ENCODE measurements at places on chromosomes 3 and 15. TPM values are rescaled to one million over a fixed set of nuclear protein-coding genes. Genes with fewer than 3 reads are reported as not detected.

DNA sequence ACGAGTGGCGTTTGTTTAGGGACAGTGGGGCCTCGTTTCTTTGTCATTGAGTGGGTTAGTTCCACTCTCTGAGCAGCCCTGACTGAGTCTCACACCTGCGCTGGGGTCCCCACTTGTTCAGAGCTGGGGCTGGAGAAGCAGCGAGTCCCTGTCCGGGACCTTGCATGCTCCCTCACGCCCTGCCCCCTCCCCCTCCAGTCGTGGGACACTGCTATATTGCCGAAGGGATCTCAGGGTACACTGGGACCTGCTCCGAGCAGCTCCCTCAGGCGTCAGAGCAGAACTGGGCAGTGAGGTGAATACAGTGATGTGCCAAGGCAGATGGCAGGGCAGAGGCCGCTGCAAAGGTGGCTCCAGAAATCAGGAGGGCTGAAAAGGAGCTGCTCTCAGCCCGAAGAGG lies 59.9 kb upstream of the KLF13 start:
- no peak overlapping the region for H3K4me3 ChIP-seq
- no peak for DNase-seq
- no peaks in the 10 kb centered on the region for H3K36me3 ChIP-seq
- H3K4me1 ChIP-seq = no peaks in the 10 kb centered on the region
- H3K27me3 ChIP-seq = peaks cover 9% of the 10 kb centered on the region

- no peak overlapping the region for H3K4me3 ChIP-seq
- H3K36me3 ChIP-seq = no peaks in the 10 kb centered on the region
- no peak overlapping the region for H3K27ac ChIP-seq
- H3K27me3 ChIP-seq = no peaks in the 10 kb centered on the region
- DNase-seq = no peak
These were observed 56.5 kb downstream of the MCTP2 start for GRCh38 chr15:94287794-94288246.

Gene SLCO3A1
- 6.3 TPM for total RNA-seq

GRCh38 chr3:106457281-106458180 lies 588.7 kb upstream of the CBLB start:
- H3K4me1 ChIP-seq = peaks cover 17% of the 10 kb centered on the region
- no peak overlapping the region for H3K4me3 ChIP-seq
- no peak overlapping the region for H3K27ac ChIP-seq
- H3K36me3 ChIP-seq = no peaks in the 10 kb centered on the region

DNA sequence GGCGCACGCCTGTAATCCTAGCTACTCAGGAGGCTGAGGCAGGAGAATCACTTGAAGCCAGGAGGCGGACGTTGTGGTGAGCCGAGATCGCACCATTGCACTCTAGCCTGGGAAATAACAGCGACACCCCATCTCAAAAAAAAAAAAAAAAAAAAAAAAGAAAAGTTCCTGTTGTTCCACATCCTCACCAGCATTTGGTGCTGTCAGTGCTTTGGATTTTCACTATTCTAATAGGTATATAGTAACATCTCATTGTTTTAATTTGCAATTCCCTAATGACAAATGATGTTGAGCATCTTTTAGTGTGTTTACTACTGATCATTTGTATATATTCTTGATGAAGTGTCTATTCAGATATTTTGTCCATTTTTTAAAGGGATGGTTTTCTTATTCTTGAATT lies 24.6 kb downstream of the UBR1 start:
- no peak overlapping the region for H3K4me3 ChIP-seq
- H3K27ac ChIP-seq = no peak overlapping the region
- peaks cover 13% of the 10 kb centered on the region for H3K36me3 ChIP-seq
- no peak for DNase-seq

DNA sequence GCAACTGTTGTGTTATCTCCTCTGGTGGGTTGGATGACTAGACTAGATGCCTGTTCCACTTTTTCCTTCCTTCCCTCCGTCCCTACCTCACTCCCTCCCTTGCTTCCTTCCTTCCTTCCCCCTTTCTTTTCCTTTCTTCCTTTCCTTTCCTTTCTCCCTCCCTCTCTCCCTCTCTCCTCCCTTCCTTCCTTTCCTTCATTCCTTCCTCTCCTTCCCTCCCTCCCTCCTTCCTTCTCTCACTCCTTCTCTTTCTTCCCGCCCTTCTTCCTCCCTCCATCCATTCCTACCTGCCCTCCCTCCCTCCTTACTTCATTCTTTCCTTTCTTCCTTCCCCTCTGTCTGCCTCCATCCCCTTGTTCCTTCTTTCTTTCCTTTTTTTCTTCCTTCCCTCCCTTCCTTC lies 1045.3 kb downstream of the OTOL1 start:
- no peak for DNase-seq
- H3K36me3 ChIP-seq = no peaks in the 10 kb centered on the region
- no peaks in the 10 kb centered on the region for H3K27me3 ChIP-seq
- no peak overlapping the region for H3K4me3 ChIP-seq
- no peak overlapping the region for H3K27ac ChIP-seq
- no peaks in the 10 kb centered on the region for H3K4me1 ChIP-seq

- no peak for DNase-seq
- H3K27ac ChIP-seq = no peak overlapping the region
- no peaks in the 10 kb centered on the region for H3K27me3 ChIP-seq
- peaks cover 39% of the 10 kb centered on the region for H3K36me3 ChIP-seq
- H3K4me3 ChIP-seq = no peak overlapping the region
These were observed 64.3 kb upstream of the MELTF start for GRCh38 chr3:197093871-197094270.

Gene STXBP5L
- not detected for total RNA-seq

DNA sequence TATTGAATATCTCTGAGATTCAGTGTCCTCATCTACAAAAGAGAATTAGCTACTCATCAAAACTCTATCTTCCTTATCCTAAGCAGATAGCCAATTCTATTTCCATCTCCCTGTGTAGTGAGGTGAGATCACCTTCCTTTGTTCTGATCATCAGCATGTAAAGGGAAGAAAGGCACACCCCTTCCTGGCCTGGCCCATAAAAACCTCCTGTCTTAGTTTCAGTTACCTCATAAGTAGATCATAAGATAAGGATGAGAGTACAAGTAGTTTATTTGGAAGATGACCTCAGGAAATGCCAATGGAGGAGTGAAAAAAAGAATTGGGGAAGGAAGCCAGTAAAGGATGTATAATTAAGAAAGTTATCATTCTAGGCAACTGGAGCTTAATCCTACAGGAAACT lies 114.5 kb upstream of the GADL1 start:
- peak; percentile 63 for DNase-seq
- H3K27ac ChIP-seq = peak overlapping the region; percentile 58
- H3K4me1 ChIP-seq = peaks cover 77% of the 10 kb centered on the region
- no peaks in the 10 kb centered on the region for H3K27me3 ChIP-seq
- H3K4me3 ChIP-seq = no peak overlapping the region

DNA sequence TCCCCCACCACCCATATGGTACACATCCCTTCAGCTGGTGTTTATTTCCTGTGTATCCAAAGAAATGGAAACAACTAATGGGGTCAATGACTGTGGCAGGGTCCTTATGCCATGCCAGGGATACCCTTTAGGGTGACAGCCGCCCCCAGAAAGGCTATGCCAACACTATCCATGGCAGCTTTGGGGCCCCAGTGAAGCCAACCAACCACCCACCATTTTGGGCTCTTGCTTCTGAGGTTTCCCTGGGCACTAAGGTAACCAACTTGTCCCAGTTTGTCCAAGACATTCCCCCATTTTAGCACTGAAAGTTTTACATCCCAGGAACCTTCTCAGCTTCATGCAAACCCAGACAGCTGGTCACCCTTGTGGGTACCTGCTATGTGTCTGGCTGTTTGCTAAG lies 233.1 kb downstream of the VPS13C start:
- peaks cover 6% of the 10 kb centered on the region for H3K27me3 ChIP-seq
- no peak overlapping the region for H3K4me3 ChIP-seq
- no peak overlapping the region for H3K27ac ChIP-seq
- H3K36me3 ChIP-seq = no peaks in the 10 kb centered on the region
- H3K4me1 ChIP-seq = no peaks in the 10 kb centered on the region

Gene HESX1
- not detected for total RNA-seq

GRCh38 chr15:101293122-101293521 lies 1.9 kb downstream of the SNRPA1 start:
- peaks cover 46% of the 10 kb centered on the region for H3K4me1 ChIP-seq
- peak overlapping the region; percentile 95 for H3K27ac ChIP-seq
- peaks cover 2% of the 10 kb centered on the region for H3K27me3 ChIP-seq
- peak overlapping the region; percentile 99 for H3K4me3 ChIP-seq
- no peak for DNase-seq

DNA sequence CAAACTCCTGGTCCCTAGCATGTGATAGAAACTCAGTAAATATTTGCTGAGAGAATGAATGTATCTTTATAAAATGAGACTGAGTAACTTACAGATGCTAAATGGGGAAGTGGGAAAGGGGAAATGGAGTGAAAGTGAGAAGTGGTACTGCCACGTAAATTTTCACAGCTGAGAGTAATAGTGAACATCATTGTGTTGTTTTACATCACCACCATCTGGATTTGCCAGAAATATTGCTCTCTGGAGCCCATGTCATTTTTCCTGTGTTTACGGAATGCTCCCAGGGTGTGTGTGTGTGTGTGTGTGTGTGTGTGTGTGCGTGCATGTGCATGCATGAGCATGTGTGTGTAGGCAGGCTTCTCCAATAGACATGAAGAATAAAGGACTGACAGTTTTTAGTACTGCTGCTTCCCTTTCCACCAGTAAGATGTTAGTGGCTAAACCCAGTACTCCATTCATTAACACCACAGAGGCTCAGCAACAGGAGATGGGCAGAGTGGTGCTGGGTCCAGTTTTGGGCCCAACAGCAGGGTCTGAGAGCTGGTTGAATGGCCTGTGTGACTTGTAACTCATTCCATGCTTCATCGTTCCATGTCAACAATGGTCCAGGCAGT lies 57.3 kb downstream of the DIPK2A start:
- no peaks in the 10 kb centered on the region for H3K4me1 ChIP-seq
- no peaks in the 10 kb centered on the region for H3K27me3 ChIP-seq
- no peak overlapping the region for H3K27ac ChIP-seq

DNA sequence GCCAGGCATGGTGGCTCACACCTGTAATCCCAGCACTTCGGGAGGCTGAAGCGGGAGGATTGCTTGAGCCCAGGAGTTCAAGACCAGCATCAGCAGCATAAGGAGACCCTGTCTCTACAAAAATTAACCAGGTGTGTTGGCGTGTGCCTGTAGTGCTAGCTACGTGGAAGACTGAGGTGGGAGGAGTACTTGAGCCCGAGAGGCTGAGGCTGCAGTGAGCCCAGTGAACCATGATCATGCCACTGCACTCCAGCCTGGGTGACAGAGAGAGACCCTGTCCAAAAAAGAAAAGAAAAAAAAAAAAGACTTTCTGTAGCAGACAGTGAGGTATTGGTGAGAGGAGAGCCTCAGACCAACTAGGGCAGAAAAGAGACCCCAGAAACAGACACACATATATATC lies 263.8 kb downstream of the XXYLT1 start:
- peaks cover 66% of the 10 kb centered on the region for H3K27me3 ChIP-seq
- DNase-seq = no peak
- H3K36me3 ChIP-seq = no peaks in the 10 kb centered on the region
- no peak overlapping the region for H3K27ac ChIP-seq
